RWPE1 (cell line): ENCODE measurements at places on chromosomes 3 and 15.

GRCh38 chr15:40106203-40107161 lies 2.2 kb downstream of the BMF start:
- DNase-seq: peak; percentile 92

DNA sequence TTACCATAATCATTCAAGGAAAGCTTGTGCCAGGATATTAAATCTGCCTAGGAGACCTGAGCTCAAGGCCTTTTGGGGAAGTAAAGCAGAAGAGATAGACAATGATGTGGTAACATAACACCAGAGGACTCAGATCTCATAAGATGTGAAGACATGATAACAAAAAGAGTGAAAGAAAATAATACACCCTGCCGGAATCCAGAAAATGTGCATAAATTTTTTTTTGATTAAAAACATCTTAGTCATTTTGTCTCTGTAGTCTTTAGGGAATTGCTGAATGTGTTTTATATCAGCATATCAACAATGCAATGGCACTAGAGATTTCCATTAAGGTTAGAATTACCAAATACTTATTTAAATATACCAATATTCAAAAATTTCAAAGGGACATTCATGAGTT lies 326.8 kb upstream of the ROBO1 start:
- no peak for DNase-seq

- no peak for DNase-seq
These were observed 37.6 kb downstream of the OSTN start for GRCh38 chr3:191236646-191237045.

GRCh38 chr3:194073926-194074325 lies 62.0 kb upstream of the HES1 start:
- no peak for DNase-seq

DNA sequence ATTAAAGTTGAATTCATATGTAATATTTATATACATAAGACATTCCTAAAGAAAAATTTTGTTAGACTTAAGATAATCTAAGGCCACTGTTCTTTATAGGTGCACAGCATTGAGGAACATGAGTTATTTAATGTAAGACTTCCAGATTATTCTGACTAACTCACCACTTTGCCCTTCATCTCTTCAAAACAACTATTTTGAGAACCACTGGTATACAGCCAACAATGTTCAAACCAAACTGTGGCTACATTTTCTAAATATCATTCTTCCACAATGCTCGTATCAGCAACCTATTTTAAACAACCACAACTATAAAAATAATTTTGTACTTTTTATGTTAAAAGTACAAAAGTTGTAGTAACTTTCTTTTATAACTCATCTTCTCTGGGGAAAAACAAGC lies 199.8 kb upstream of the ALCAM start:
- no peak for DNase-seq

DNA sequence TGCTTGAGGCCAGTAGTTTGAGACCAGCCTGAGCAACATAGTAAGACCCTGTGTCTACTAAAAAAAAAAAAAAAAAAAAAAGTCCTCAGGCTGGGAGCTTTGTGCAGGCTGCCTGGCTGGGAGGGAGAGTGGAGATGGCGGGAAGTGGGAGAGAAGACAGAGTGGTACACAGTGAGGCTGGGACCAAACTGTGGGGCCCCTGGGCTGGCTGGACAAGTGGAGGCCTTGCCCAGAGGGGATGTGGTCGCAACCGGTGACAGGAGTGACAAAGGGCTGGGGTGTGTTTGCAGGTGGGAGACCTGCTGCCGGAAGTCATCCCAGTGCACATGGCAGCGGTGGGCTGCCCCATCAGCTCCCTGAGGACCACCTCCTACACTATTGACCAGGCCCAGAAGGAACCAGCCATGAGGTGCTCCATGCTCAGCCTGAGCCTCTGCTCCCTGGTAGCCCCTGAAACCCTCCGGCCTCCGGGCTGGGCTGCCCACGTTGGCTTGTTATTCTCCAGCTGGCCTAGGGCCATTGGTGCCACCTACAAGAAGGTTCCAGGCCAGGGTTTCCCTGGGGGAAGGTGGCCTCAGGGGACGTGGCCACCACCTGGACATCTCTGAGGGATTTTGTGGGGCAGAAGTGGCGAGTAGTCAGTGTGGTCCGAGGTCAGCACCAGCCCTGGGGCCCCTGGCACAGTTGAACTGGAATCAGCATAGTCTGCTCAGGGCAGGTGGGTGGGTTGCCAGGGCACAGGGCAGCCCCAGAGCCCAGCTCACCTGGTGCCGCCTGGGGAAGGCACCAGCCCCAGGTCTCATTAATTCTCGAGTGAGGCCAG lies 22.7 kb downstream of the ACAA1 start:
- DNase-seq: no peak

- no peak for DNase-seq
These were observed 259.9 kb downstream of the PLCL2 start for GRCh38 chr3:17144665-17144993.

DNA sequence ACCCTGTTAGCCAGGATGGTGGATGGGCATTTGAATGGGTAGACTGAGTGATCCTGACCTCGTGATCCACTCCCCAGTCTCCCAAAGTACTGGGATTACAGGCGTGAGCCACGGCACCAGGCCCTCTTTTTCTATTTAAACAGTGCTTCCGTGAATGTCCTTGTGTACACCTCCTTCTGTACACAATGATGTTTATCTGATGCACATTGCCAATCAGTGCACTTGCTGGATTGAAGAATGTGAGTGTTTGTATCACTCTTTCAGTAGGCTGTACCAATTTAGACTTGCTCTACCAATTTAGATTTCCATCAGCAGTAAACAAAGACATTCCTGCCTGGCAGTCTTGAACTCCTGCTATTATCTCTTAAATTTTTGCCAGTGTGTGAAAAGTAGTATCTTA lies 8.9 kb upstream of the ZNF619 start:
- DNase-seq: no peak

DNA sequence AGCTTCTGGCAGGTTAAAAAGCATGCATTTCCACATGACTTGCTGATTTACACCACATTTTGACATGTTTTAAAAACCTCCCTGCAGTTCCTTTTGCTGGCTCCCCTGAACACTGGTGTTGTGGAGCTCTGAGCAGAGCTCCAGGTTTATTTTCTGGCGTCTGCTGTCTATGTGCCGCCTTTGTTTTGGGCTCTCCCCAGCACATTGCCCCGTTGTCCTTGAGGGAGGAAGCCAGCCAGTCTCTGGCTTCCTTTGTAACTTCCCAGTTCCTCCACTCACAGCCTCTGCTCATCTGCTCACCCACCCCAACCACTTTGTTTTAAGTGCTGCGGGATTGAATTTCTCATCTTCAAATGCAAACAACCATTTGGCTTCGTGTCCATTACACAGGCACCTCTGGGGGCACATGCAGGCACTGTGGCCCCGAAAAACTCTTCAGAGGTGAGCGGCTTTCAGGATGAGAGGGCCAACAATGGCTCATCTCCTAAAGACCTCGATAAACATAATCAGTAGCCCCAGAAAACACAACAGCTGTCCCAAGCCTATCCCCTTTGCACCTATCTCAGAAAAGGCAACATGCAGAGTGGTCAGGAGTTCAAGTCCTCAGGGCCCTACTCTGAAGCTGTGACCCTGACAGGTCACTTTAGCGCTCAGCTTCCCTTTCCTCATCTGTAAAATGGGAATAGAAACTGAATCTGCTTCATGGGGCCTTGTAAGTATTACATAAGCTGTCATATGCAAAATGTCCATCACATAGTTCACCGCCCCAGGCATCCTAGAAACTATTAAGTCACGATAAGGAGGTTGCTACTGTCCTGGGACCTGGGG lies 1.3 kb upstream of the MEF2A start:
- DNase-seq: peak; percentile 12

DNA sequence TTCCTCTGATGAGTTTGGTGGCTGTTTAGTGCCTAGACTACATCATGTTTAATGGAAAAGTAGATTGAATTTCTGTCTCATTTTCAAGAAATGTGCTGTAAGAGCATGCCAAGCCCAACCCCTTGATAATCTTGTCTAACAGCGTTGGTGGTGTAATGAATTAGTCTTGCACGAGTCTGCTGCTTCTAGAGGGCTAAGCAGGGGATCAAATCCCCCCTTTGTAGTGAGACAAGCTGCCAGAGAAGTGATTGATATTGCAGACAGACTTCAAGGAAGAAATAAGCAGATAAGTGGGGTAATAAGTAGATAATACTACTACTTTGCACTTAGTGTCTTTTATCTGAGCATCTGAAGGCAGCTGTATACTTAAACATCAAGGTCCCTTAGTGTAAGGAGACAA lies 141.4 kb downstream of the TP63 start:
- no peak for DNase-seq

GRCh38 chr15:94131875-94132274 lies 99.5 kb upstream of the MCTP2 start:
- no peak for DNase-seq

DNA sequence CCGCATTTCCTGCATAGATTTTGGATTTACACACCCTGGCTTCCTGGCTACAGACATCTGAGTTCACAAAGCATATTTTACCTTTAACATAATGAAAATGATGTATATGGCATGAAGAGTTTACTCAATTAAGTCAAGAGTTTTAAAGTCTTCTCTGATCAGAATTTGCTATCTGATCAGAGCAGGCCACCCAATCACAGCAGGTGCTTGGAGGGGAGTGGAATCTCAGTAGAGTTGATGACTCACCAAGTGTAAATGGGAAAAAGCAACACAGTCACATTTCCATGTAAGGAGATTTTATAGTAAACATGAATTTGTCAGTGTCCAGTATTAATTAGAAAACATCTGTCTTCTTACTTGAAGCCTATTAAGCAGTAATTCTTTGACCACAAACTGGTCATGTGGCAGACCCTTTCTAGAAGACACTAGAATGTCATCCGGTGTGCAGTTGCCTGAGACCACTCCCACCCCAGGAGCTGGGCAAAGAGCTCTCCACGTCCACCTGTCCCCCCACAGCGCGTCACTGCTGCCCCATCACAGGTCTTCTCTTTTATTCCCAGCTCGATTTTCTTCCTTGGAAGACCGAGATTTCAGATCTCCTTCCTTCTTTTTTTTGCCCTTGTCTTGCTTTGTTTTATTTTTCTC lies 10.8 kb downstream of the MESD start:
- DNase-seq: no peak

DNA sequence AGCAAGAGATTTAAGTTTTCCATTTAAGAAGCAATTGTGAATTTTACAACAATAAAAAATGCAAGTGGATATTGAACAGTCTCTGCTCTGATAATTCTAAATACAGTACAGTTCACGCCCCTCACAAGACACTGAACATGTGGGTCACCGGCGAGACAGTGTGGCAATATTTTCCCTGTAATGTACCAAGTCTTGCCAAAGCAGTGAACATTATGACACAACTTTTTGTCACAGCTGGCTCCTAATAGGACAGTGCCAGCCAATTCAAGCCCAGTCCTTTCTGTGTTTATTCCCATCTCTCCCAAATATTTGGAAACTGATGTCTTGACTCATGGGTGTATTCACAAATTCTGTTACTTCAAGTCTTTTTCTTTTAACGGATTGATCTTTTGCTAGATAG lies 62.3 kb downstream of the PPARG start:
- DNase-seq: no peak
